ENCODE measurements at places on chromosomes 5 and 9.

DNA sequence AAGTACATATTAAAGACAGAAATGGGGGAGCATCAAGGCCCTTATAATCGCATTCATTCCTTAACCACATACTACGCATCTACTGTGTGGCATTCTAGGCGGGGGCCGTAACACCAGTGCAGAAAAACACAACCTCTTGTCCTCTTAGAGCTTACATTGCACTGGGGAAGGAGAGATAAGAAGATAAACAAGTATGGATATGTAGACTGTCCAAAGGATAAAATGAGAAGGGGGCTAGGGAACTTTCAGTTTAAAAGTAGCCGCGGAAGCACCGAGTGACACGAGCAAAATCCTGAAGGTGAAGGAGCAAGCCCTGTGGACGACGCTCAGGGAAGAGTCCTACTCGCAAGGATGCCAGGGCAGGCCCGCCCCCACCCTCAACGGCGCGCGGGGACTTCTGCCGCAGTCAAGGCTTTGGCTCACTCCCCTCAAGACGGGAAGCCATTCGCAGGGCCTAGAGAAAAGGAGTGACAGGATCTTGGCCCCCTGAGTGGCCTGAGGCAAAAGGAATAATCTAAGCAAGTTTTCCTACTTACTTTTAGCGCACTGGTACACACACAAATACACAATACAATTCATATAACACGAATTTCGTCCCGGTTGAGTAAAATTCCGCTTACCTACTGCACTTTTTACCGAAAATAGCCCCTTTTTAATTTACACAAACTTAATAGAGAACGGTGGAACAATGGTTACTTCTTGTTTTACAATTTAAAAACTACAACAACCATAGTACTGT, 1.3 kb upstream of the NIPBL start:
- DNase-seq: no peak

GRCh38 chr5:103847060-103847459, 284.5 kb upstream of the NUDT12 start:
- DNase-seq: no peak

DNA sequence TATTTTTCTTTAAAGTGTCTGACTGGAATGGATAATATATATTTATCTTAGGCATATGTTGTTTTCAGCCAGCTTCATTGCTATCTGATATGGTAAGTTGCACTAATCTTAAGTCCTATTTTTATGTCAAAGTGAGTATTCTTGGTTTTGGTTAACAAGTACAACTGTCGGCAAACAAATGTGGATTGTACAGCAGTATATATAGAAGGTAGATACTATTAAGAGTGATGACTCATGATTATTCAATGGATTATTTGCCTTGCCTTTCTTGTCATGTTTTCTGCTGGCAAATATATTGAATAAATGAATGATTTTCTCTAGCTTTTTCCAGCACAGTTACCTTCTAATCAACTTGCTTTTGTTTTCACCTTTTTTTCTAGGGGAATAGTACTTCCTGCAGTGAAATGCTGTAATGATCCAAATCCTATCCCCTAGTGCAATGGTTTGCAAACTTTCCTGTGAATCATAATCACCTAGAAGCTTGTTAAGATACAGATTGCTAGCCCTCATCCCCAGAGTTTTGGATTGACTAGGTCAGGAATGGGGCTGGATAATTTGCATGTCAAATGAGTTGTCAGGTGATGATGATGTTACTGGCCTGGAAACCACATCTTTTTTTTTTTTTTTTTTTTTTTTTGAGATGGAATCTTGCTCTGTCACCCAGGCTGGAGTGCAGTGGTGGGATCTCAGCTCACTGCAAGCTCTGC, 60.8 kb upstream of the ARRDC3 start:
- DNase-seq: no peak

- DNase-seq: no peak
Measured at GRCh38 chr9:125965477-125965876, 218.3 kb downstream of the PBX3 start.

GRCh38 chr9:893843-894420, 52.4 kb downstream of the DMRT1 start:
- peak; percentile 8 for DNase-seq

DNA sequence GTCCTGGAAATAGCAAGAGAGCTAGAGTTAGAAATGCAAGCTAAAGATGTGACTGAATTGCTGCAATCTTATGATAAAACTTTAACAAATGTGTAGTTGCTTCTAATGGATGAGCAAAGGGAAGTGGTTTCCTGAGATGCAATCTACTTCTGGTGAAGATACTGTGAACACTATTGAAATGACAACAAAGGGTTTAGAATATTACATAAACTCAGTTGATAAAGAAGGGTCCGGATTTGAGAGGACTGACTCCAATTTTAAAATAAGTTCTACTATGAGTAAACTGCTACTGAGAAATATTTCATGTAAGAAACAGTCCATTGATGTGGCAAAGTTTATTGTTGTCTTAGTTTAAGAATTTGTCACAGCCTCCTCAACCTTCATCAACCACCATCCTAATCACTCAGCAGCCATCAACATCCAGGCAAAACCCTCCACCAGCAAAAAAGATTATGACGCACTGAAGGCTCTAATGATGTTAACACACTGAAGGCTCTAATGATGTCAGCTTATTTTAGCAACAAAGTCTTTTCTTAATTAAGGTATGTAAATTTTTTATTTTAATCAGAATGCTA, 376.2 kb downstream of the CDH10 start:
- no peak for DNase-seq

DNA sequence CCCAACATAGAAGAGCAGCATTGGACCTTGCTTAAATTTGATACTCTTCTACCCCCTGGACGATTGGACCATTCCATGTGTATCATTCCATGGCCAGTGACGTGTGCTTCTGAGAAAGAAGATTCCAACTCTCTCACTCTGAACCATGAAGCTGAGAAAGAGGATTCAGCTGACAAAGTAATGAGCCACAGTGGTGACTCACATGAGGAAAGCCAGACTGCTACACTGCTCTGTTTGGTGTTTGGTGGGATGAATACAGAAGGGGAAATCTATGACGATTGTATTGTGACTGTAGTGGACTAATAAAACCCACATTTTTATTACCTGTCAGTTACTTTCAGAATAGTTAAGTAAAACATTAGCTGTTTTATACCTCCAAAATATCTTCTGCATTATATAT, 7.5 kb downstream of the HSPA5 start:
- DNase-seq: no peak

GRCh38 chr9:124973807-124974206, 32.9 kb upstream of the GOLGA1 start:
- no peak for DNase-seq

- no peak for DNase-seq
Measured at GRCh38 chr9:72588336-72588735, 66.9 kb downstream of the TMC1 start.

DNA sequence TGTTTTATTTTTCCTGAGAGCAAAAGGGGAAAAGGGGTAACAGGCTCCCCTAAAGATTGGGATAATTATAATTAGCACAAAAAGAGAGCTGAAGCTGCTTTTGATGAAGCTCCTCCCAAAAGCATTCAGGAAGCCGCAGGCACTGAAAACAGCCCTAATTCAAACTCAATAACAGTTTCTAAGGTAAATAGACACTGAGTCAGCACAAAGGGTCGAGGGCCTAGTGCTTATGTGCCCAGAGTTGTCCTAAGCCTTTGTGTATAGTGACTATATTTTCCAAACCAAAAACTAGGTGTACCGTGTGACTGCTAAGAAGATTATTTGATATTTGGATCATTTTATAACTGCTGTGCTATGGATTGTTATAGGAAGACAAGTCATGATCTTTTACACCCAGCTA, 67.7 kb downstream of the HMHB1 start:
- no peak for DNase-seq

GRCh38 chr5:175714479-175715085, 56.7 kb downstream of the HRH2 start:
- no peak for DNase-seq

DNA sequence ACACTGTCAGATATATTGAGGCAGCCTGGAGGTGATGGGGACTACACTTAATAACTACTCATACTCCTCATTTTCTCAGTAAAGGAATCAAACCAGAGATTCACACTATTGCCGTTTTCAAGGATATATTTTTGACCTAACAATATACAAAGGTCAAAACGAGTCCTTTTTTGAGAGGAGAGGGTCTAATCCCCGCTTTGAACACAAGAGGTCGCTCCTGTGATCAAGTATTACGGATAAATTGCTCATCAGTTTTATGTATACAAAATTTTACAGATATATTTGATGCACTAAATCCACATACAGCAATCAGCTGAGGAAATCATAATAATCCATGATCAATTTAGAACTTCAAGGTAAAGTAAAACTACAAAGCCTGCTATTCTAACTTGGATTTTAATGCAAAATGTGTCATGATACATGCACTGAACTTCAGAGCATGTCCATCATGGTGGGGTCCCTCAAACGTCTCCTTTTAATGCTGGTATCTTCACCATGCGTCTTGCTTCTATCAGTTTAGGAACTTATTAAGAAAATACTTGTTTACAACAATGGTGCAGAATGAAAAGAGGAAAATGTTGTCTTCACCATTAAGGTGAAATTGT, 2.5 kb upstream of the ISL1 start:
- no peak for DNase-seq

DNA sequence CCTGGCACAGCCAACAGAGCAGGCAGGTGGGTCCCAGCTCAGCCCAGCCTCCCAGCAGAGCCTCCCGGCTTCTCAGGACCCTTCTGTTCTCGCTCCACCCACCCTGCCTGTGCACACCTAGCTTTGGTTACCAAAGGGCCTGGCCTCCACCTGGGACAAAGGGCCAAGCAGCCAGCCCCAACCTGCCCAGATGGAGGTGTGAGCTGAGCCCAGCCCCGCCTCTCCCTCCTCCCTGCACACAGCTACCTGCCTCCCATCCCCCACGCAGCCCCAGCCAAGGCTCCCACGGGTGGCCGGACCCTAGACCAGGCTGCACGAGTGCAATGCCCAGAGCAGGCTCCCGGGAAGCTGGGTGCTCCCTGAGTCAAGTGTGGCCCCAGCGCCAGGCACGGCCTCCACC, 5.6 kb downstream of the TPRN start:
- no peak for DNase-seq

- no peak for DNase-seq
Measured at GRCh38 chr5:148825716-148826052, 727 bp upstream of the ADRB2 start.
